ENCODE measurements at places on chromosomes 5 and 9.

- DNase-seq, result no peak
Measured at GRCh38 chr5:39223565-39224156, 4.3 kb upstream of the FYB1 start.

- DNase-seq, result no peak
Measured at GRCh38 chr9:106468431-106468830, 394.5 kb upstream of the ZNF462 start.

DNA sequence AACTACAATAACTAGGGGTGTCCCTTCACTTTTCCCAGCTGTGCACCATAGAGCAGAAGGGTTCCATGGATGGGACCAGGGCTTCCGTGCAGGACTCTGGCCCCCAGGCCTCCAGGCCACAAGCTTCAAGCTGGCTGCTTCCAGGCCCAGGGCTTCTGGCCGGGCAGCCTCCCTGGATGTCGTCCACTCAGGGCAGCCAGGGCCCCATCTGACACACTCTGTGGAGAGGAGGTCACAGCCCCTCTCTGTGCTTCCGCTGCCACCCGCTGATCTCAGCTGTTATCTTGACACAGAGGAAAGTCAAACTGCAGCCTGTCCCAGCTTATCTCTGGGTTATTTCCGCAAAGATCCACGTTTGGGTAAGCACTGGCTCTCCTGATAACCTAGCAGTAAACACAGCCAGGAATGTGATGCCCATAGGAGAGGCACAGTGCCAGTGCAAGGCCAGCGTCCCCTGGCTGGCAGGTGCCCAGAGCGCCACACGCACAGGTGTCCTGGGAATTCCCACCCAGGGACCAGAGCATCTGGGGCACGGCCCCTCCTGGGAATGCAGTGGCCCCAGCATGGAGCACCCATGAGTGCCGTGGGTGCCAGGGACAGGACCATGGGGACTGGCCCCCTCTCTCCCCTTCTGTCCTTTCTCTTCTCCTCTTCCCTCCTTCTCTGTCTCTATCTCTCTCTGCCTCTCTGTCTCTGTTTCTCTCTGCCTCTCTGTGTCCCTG, 15.6 kb upstream of the SLC6A19 start:
- no peak for DNase-seq

GRCh38 chr5:87560528-87560927, 147.8 kb upstream of the CCNH start:
- no peak for DNase-seq

- no peak for DNase-seq
Measured at GRCh38 chr9:36149197-36149596, 12.7 kb downstream of the GLIPR2 start.

GRCh38 chr5:138457531-138458275, 7.6 kb upstream of the EGR1 start:
- DNase-seq, result no peak

- DNase-seq, result peak; percentile 87
Measured at GRCh38 chr9:121213136-121213806, 11.6 kb upstream of the RAB14 start.

- DNase-seq, result no peak
Measured at GRCh38 chr9:88732128-88732527, 197.2 kb downstream of the NXNL2 start.

- DNase-seq, result peak; percentile 36
Measured at GRCh38 chr5:24232929-24233498, 411.8 kb downstream of the CDH10 start.

GRCh38 chr5:74136276-74136825, 504.2 kb downstream of the ENC1 start:
- peak; percentile 3 for DNase-seq

GRCh38 chr5:107359033-107359915, 311.5 kb downstream of the EFNA5 start:
- DNase-seq, result no peak

DNA sequence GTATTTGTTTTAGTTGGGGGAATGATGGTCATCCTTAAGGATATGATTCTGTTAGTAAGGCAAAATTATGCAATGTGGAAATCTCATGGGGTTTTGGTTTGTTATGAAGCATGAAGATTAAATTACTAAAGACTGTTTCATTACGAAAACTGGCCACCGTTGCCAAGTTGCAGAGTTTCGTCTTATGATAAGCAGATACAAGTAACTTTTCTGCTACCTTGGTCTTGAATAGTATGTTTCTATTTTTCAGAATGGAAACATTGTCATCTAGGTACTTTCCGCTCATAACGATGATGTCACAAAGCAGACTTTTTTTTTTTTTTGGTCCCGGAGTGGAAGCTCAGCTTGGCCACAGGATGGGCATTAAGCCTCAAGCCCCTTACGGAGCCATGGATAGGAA, 4.2 kb downstream of the CCNI2 start:
- DNase-seq, result no peak

DNA sequence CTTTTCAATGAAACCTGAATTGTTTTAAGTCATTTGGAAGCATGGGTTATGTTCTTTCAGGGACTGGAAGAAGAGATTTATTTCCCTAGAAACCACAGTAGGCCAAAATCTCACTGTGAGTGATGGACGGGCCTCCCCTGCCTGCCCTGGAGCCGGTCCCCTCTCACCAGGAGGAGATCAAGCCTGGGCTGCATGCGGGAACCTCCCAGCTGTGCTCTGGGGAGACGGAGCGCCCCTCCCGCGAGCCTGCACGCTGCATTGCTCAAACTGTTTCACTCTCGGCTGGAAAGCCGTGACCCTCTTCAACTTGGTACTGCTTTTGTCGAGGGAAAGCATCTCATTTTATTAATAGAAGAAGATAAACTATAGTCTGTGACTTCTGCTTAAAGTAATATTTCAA, 85.4 kb downstream of the IRX2 start:
- no peak for DNase-seq

Measured in NCI-H2081 (cell line).